Left ventricle myocardium inferior (tissue), 1 donor: ENCODE measurements at places on chromosomes 2 and 18.

DNA sequence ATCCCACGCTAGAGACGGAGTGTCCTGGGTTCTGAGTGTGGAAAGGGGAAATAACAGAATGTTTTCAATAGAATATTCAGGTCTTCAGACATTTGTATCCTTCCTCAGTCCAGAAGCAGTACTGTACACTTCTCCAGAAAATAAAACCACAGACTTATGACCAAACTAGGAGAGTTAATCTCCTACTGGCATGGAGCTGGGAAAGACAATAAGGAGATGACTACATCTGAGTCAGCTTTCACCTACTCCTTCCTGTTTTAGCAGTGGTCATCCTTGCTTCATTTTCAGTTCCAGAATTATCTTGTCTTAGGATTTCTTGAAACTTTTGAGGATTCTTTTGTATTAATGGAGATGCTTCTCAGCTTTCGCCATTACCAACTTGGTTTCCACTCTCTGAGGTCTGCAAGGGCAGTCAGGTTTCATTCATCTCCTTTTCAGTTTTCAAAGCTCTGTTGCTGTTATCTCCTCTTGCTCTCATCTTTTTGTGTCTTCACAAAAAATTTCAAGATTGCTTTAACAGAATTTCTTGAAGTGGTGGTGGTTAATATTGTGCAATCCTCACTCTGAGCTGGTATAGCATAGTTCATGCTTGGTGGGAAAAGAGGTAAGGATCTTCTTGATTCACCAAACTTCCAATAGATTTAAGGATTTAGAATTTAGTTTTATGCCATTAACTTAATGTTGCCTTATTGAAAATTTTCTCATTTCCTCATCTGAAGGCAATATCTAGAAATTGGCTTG is 23.7 kb upstream of the NR4A2 start:
- no peak for DNase-seq

DNA sequence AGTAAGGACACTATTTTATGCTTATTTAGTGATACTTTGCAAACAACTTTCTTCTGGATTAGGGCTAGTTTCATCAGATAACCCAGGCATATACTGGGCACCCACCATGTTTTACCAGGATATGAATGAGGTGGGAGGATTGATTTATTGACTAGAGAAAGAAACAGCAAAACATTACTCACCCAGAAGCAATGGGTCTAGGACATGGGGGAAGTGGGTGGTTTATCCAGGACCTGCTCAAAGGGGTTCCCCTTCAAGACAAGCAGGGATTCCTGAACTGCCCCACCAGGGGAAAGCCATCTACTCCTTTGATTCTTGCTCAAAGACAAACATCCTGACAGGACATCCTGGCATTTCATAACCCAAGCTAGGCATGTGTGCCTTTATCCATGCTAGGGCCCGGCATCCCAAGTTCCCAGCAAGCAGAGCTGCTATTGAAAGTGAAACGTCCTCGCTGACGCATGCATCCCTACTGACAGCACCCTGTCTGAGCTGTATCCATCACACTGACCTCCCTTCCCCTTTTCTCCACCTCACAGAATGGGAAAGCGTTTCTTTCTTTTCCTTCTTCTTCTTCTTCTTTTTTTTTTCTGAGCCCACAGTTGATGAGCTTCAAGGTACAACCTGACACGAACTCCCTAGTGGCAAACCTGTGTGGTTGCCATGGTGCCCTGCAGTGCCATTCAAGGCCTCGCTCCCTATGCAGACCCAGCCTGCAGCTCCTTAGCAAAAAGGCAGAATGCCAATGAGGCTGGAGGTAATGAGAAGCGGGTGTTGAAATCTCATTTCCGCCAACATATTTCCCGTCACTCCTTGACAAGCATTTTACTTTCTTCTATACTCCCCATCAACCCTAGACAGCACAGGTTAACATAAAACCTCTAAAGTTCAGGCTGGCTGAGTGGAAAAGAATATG is 70.5 kb downstream of the CLHC1 start:
- no peak for DNase-seq

DNA sequence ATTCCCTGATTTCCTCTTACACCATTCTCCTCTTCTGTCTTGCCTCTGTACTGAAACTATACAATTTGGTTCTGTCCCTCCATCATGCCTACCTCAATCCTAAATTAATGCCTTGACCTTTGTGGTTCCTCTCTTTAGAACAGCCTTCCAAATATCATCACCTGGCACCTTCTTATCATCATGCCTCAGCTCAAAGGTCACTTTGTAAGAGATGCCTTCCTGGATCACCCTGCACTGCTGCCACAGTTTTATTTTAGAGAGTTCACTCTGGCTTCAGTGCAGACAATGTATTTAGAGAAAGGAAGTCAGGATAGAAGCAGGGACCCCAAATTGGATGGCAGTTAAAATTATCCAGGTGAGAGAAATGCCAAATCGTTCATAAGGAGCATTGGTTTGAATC is 64.5 kb downstream of the LRRTM4 start:
- no peak for DNase-seq

DNA sequence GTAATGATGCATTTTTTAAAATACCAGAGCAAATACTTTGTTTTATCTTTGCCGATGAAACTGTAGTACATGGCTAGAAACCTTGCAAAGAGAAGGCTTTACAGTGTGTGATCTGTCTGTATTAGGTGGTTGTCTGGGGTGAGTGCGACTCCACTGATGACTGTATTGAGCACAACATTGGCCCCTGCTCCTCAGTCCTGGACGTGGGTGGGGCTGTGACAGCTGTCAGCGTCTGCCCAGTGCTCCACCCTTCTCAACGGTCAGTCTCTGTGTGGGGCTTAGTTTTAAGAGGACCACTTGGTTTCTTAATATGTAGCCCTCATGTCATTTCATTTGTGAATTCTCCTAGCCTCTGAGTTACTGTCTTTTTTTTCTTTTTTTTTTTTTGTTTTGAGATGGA is 17.4 kb upstream of the MOCOS start:
- no peak for DNase-seq

DNA sequence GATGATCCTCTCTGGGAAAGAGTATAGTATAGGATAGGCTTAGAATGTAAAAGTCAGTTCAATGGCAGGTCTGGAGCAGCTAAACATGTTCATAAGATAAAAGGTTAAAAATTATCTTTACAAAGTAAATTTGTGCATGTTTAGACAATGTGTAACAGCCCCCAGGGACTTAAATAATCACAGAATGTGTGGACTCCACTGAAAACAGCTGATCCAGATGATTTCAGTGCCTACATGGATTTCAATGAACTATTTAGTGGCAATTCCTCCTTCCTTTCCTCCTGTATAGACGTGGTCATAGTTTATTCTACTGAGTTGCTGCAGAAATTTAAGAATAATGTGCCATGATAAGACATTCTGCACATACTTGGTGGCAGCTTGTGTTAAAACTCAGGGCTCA is 42.9 kb downstream of the ARHGEF33 start:
- DNase-seq, result no peak

DNA sequence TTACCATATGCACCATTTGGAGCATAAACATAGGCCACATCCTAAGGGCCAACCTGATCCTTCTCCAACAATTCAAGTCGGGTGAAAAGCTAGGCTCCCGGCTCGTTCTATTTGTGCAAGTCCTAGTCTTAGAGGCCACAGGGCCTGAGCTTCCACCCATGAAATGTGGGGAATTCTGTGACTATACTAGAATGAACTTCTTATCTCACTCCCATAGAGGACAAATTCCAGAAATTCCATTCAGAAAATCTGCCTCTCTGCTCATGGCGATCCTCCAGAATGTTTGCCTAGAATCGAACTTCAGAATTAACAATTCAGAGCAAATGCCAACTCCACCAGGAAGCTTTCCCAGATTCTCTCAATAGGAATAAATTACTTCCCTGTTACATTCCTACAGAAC is 187.9 kb downstream of the BCL11A start:
- DNase-seq, result no peak

DNA sequence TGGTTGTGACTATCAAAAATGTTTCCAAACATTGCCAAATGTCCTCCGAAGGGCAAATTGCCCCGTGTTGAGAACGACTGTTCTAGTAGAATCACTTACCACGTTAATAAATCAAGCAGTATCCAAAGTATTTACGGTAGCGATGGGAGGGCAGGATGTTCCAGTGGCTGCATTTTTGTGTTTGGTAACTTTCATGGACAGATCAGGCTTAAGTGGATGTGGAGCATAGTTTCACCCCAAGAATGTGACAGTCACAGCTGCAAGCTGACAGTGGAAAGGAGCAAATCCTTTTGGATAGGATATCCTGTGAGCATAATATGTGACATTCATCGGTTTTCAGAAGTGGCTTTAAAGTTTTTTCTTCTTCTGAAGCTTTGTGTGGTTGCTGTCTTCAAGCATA is 46.3 kb upstream of the DARS1 start:
- no peak for DNase-seq

DNA sequence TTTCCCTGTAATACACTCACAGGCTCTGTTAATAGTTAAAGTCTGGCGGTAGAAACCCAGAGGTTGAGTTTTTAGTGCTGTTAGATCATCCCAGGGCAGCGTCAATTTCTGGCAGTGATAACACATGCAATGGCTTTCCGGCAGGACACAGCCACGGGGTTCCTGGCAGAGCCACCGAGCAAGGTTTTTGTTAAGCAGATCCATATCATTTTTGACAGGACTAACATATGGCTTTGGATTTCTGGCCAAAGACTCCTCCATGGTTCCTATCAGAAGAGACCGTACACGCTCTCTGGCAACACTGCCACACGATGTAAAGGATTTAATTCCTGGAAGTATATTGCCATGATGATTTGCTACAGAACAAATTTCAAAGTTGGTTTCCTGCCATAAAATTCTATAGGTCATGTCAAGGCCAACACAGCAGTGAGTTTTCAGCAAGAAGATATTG is 854.3 kb downstream of the LRRTM4 start:
- no peak for DNase-seq

DNA sequence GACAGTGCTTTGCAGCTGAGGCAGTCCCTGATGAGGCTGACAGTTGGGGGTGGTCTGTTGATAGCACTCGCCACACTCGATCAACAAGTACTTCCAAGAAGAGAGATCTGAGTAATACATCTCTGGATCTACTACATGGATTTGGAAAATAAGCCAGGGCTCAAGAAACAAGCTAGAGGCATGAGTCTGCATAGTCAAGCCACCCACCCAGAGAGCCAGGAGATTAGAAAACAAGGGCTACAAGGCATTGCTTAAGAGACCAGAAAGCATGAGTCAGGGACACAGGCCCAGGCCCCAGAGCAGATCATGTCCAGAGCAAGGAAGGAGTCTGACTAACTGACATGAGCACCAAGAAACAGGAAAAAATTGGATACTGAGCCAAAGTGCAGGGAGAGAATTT is 196.9 kb upstream of the CWC22 start:
- no peak for DNase-seq

GRCh38 chr2:227884511-227884947 is 13.1 kb downstream of the DAW1 start:
- DNase-seq, result peak; percentile 58

DNA sequence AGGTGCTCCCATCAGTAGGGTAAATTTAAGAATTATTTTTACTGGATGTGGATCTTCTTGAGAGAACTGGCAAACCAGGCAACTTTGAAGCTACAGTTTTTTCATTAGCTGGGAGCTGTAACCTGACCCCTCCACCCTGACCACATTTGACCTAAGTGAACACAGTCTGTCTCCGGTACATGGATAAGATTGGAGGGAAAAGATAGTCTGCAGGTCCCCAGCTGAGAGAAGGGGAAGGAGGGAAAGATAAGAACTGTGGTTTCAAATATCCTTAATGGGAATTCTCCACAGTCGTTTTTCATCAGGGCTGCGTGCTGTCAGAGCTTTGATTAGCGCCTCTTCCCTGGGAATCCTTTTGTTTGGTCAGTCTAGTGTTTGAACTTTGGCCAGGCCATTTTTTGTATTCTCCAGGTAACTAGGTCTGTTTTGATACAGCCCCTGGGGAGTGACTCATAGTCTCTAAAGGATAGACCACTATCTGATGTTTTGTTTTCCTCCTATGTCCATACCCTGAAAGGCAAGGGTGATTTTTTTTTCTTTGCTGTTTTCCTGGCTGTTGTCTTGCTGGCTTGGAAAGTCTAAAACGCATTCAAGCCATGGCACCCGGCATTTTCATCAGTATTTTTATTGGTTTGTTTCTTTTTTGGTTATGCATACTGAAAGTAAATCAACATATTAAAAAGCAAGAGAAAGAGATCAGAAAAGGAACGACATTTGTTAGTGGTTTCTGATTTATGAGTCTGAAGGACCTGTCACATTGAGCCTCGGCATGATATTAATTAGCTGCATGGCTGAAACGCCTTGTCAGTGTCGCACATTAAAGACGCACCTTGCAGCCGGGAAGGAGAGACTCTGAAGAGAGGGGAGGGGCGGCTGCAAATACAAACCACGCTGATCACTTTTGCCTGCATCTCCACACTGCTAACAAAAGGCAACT is 183.4 kb upstream of the FN1 start:
- no peak for DNase-seq

GRCh38 chr2:235599596-235600338 is 105.9 kb downstream of the AGAP1 start:
- DNase-seq, result no peak

DNA sequence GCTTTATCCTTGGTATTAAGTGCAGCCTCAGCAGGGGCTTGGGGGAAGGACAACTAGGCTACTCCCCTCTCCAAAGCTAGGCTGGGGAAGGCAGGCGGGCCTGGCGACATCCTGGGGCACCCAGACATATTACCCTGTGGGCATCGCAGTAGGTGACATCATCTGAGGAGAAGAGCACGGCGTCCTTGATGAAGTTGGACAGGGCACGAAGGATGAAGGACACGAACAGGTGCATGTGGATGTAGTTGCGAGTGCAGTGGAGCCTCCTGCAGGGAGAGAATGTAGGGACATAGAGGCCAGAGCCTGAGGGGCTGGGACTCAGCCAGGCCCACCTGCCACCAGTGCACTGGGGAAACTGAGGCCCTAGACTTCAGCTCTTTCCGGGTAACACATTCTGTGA is 32.3 kb downstream of the TMEM37 start:
- no peak for DNase-seq

DNA sequence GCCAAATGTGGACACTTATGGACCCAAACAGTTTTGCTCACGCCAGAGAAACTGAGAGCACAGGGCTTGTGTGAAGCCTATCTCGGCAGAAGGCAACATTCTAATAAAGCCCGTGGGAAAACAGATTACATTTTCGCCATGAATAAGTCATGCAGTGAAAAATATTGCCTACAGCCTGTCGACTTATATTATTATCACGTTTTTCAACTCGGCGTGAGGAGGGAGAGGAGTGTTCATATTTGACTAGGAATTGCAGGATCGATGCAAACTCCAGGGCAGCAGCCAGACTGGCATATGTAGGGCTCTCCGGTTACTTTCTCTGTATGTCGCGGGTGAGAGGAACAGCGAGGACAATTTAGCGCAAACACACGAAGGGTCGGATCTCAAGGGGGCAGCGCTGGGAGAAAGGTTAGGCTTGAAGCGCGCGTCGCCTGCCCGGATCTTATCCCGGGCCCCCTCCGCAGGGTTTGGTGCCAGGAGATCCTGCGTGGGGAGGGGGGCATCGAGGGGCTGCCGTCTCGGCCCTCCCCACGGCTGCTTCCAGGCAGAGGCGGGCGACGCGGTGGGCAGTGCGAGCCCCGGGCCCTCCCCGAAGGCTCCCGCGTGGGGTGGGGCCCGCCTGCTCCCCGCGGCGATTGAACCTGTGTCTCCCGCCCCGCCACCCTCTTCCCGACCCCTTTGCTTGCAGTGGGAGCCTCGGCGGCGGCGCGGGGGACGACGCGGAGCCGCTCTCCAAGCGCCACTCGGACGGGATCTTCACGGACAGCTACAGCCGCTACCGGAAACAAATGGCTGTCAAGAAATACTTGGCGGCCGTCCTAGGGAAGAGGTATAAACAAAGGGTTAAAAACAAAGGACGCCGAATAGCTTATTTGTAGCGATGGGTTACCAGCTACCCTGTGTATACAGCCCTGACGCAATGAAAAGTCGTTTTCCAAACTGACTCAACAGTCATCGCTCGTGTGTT is 4.4 kb downstream of the ADCYAP1 start:
- no peak for DNase-seq

- no peak for DNase-seq
These were observed 515.8 kb downstream of the GALR1 start for GRCh38 chr18:77765468-77765867.
